ENCODE measurements at places on chromosomes 16 and 17.

- DNase-seq: no peak
Observed at GRCh38 chr17:75191584-75191983, 8.8 kb upstream of the SUMO2 start.

- DNase-seq: no peak
Observed at GRCh38 chr17:60545465-60546191, 19.6 kb upstream of the APPBP2 start.

DNA sequence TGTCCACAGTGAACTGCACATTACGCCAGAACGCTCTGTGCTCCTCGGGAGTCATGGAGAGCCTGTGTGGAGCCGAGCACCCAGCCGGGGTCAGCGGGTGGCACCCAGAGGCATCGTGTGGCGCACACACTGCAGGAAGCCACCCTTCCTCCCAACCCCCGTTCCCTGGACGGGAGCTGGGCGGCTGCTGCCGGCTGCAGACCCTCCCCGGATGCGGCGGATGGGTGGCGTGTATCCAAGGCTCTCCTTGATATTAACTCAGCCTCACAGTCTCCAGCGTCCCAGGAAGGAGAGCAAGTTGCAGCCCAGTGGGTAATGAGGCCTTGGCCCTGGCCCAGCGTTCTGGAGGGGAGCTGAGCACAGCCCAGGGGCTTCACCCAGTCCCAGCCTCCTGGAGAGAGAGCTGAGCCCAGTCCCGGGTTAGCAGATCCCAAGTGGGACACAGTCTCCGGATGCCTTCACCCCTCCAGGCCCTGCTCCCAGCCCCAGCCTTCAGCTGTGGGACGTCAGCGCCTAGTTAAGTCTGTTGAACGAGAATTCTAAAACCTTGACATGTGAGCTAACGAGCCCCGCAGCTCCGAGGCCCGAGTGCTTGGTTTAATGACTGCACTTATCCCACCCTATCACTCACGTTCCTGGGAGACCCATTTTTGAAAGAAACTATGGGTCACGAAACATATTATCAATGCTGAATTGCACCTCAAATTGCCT lies 86.6 kb downstream of the TBC1D16 start:
- no peak for DNase-seq

DNA sequence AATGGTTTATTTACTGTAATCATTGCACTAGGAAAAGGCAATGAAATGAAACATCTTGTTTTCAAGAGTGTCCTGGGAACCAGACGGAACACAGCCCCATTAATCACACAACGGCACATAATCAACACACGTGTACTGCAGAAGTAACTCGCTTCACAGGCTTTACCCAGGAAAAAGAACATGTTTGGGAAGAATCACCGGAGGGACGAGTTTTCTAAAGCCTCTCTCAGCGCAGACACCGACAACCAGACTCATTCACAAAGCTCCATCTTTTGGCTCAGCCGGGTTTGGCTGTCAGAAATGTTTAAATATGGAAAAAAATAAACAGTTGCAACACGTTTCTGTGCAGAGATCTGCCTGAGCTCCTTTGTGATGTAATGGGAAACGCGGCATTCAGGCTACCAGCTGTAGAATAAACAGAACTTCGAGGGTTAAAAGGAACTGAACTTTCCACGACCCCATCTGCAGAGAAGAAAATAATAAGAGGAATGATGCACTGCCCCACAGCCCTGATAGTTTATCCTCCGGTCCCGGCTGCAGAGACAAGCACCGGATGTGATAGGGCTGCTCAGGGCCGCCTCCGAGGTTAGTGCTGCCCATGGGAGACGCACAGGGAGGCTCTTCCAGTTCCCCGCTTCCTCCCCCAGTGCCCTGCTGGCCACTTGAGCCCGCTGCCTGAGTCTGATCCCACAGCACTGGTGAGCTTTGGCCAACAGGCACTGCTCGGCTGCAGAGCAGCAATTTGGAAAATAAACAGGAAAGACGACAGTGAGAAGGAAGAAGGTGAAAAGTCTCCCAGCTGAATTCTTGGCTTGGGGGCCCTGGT lies 119.8 kb downstream of the HIC1 start:
- peak; percentile 75 for DNase-seq

DNA sequence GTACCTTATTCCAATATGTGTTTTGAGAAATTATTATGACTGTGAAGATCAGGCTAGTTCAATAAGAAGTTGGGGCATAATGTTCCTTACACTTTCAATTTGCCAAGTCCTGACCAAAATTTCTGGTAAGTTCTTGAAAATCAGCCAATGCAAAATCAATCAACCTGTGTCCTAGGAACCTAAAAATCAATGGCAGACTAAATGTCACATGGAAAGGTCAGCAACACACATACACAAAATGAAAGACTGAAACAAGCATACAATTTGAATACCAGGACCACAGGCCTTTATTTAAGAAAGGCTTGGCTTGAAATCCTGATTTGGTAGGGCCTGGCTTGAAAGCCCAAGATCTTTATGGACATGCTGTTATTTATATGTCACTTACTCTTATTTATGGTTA lies 155.5 kb upstream of the ZKSCAN2 start:
- no peak for DNase-seq

DNA sequence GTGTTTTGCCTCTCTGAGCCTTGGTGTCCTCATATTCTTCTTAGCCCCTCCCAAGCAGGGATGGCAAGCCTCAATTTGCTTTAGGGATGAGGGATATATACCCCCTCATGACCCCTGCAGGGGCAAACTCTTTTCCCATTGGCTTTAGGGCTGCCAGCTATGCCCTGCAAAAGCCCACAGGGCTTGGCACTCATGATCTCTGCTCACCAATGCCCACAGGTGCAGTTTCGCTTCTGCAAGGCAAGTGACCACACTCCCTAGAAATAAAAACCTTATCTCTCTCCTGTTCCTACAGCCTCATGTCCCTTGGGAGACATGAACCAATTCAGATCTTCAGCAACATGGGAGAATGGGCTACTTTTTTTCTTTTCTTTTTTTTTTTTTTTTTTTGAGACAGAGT lies 8.8 kb downstream of the BEAN1 start:
- no peak for DNase-seq

GRCh38 chr16:5533321-5533888 lies 435.8 kb upstream of the EEF2KMT start:
- no peak for DNase-seq

- no peak for DNase-seq
Observed at GRCh38 chr17:74268558-74268957, 5.5 kb upstream of the DNAI2 start.

DNA sequence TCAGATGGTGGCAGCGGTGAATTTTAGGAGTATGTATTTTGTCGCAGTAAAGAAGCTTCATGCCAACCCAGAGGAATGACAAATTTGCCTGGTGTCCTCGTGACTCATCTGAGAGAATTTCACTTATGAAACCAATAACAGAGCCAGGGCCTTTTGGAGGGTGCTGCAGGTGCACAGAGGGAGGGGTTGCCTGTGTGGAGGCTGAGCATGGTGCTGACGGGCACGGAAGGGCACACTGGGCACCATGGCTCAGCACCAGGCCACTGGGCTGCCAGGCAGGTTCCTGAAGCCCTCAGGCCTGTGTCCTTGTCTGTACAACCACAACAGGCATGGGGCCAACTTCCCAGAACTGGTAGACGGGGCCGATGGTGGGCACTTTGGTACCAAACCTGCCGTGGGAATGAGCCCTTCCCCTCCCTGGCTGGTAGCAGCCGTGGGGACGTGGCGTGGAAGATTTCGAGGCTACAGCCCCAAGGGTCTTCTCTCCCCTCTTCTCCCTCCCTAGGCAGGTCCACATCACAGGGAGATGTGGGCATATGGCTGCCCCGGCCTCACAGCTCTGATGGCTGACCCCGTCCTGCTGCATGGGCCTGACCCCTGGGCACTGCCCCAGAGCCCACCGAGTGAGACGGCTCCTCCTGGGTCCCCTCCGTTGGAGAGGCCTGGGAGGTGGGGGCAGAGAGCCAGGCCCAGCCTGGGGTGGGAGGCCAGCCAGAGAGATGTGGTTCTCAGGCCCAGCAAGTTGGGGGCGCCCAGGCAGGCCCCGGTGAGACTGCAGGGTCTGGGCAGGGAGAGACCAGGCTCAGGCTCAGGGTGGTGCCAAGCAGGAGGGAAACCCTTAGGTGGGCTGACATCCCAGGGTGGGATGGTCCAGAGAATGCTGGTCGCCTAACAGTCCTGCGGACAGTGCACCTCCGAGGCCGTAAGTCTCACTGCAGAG lies 30.2 kb upstream of the ZNF469 start:
- no peak for DNase-seq

GRCh38 chr17:60606036-60606435 lies 6.0 kb downstream of the PPM1D start:
- DNase-seq: no peak

- DNase-seq: peak; percentile 85
Observed at GRCh38 chr17:933312-934073, 46.1 kb downstream of the NXN start.

GRCh38 chr17:68011199-68011665 lies 15.0 kb upstream of the C17orf58 start:
- DNase-seq: no peak

- DNase-seq: no peak
Observed at GRCh38 chr17:18259621-18260331, 686 bp upstream of the MIEF2 start.

- DNase-seq: no peak
Observed at GRCh38 chr17:10815319-10815718, 11.4 kb upstream of the TMEM238L start.

- DNase-seq: no peak
Observed at GRCh38 chr16:2211923-2212347, 1.3 kb upstream of the BRICD5 start.

GRCh38 chr17:10743316-10744009 lies 13.6 kb upstream of the TMEM220 start:
- DNase-seq: peak; percentile 24

GRCh38 chr17:74749279-74750038 lies 1.0 kb downstream of the NHERF1 start:
- DNase-seq: no peak

- DNase-seq: no peak
Observed at GRCh38 chr16:78154729-78155461, 55.4 kb downstream of the WWOX start.

- DNase-seq: no peak
Observed at GRCh38 chr17:55794725-55795482, 44.1 kb downstream of the PCTP start.

Measured in hepatic stellate cell (primary cell).